ENCODE measurements at places on chromosomes 2 and 18. TPM values are rescaled to one million over a fixed set of nuclear protein-coding genes. Genes with fewer than 3 reads are reported as not detected.

DNA sequence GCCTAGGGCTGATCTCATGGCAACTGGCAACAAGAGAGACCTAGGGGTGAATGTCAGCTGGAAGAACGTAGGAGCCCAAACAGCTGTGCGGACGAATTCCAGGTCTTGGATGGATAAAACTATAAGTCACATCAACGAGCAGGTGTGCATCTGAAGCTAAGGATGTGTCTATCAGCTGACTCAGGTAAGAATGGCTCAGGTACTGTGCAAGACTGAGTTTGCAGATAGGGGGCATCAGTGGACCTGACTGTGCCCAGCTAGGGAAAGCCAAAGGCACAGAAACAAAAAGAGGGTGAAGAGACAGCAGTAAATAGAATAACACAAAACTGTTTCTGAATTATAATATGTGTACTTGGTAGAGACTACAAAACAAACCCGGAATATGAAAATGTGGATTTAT lies 357.3 kb downstream of the ZEB2 start:
- DNase-seq: no peak

- no peak for DNase-seq
These were observed 36.4 kb downstream of the METTL4 start for GRCh38 chr18:2534906-2535305.

IL1RL2 gene
- 0.39 TPM for total RNA-seq

SERPINE2 gene
- total RNA-seq: 29.0 TPM

CFC1 gene
- total RNA-seq: 1.3 TPM

Data from right cardiac atrium (tissue), 5 donors.